NCI-H1417 treated with DMSO at 0.1 percent for 48 hours (cell line): ENCODE measurements at places on chromosomes 16 and 17.

DNA sequence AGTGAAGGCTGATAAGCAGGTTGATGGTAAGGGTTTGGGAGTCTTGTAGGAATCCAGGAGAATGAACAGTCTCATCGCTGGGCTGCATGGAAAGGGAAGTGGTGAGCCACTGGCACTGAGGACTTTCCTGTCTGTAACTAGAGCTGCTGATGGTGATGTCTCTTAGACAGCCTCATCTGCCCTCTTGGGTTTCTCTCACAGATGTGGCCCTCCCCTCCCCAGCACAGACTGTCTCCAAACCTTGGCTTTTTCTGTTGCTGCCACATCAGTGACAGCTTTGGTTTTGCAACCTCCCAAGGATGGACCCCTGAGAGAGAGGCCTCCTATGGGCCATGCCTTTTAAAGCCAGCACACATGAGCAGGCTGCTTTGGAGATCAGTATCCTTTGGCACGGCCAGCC lies 16.9 kb downstream of the PLCG2 start:
- no peak for DNase-seq

DNA sequence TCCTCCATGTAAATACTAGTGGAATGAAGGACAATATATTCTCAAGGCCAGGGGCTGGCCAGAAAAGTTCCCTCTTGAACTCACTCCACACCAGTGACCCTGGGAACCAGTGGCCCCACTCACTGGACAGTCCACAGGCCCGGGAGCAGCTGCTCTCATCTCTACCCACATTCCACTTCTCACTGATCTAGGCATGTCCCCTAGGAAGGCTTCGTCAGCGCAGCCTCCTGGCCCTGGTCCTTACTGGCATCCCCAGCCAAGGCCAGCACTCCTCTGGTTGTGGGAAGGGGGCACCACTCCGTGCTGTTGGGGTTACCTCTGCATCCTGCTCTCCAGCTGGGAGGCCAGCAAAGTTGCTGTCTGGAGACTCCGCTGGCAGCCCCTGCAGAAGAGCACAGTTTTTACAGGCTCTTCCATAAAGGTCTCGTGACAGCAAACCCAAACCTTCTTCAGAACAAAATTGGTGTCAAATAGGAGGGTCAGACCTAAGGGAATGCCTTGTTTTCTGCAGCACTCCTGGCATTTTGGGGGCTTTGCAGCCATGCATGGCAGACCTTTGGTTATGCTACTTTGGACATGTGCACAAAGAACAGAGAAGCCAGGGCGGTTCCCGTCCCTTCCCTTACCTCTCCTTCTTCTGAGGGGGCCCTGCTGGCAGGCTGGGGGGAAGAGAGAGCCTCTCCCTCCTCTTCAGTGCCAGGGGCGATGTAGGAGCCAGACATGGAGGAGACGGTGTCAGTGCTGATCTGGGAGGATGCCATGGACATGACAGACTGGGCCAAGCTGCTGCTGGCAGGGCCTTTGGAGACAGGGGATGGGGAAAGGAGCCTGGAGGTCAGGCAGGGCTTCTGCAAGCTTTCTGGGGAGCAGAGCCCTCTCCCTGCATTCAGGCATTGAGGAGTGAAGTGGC lies 14.1 kb upstream of the FOXJ1 start:
- DNase-seq = no peak

DNA sequence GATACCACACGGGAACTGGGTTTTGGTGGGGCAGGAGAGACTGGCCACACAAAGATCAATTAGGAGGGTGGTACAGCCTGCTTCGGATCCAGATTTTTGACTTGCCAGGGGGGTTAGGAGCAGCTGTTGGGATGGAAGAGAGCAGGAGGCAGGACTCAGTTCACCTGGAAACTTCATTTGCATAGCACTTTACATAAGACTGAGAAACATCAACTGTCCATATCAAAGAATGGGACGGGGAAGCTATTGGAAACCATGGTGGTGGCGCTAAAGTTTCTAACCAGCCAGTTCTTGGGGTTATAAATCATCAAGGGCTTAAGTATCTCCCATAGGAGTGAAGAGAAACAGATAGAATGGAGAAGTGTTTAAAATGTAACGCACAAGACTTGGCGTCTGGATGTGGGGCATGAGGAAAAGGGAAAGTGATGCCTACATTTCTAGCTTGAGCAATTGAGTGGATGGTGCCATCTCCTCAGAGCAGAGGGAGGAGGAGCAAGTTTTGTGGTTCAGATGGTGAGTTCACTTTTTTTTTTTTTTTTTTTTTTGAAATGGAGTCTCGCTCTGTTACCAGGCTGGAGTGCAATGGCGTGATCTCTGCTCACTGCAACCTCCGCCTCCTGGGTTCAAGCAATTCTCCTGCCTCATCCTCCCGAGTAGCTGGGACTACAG lies 6.4 kb upstream of the SRCAP start:
- no peak for DNase-seq

DNA sequence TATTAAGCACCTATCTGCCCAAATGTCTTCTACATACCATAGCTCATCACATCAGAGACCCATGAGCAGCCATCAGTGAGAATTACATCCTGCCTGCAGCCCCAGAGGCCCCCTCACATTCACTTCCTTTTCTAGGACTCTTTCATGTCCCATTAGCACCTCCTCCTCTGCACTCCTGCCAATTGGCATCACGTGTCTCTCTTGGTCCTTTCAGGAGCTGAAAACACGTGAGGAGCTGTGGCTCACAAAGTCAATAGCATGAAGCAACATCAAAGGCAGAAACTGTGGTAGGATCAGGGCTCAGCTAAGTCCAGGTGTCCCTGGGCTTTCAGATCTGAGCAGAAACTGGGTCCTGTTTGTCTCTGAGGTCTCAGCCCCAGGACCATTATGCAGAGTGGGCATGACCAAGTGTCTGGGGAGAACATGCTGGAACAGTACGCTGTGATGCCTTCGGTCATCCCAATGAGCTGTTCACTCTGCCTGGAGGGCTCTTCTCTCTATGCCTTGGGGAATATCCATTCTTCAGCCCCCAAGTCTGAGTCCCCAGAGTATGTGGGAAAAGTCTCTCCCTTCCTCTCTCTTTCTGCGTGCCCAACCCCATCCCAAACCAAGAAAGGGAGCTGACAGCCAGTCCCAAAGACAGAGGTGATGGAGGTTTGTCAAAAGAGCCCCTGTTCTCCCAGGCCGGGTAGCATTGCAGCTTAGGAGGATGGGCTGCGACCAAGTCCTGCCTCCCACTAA lies 457.0 kb upstream of the CDH5 start:
- DNase-seq = no peak

DNA sequence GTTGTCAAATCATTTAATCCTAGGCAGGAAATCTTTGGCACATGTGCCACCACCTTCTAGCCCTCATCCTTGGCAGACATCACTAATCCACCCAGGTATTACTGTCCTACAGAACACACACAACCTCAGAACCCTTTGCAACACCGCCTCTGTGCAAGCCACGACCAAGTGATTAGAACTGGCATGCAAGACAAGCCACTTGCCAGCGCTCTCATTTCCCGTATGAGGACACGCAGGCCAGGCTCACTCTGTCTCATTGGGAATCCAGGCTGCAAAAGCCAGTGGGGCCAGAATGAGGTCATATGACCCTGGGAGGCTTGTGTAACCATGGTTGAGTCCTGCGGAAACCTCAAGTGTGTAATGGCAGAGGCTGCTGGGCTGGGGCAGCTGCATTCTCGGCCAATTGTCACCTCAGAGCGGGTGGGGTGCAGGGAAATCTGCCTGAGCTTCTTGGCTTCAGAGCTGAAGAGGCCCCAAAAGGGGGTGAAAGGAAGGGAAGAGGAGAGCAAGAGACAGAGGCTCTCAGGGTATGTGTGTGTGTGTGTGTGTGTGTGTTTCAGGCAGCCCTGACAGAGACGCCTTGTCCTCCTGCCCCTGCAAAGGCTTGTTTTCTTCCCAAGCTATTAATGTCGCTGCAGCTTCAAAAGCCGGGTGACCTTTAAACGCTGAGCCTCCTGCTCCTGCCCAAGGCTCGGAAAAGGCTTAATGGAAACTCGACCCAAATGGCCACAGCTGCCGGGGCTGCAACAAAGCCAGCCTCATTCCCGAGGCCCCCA lies 43.2 kb upstream of the MRPS23 start:
- DNase-seq = peak; percentile 14
